PC-3 (cell line): ENCODE measurements at places on chromosomes 13 and 19.

- no peak for DNase-seq
Observed at GRCh38 chr19:10615429-10616023, 9.8 kb upstream of the SLC44A2 start.

DNA sequence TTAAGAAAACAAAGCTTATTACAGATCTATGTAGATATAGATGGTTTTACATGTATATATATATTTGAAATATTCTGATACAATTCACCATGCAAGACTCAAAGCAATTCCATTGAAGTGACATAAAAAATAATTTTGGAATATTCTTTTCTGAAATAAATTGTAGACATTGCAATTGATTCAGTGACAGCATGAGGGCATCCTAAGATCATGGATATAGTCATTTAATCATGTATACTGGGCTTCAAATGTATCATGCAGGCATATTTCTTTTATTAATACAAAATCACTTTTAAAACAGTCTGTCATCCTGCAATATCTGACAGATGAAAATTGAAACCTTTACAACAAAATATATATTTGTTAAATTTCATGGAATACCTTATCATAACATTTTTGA is 286.7 kb upstream of the SLITRK6 start:
- peak; percentile 13 for DNase-seq

GRCh38 chr19:54661846-54662481 is 821 bp upstream of the LILRB4 start:
- no peak for DNase-seq

DNA sequence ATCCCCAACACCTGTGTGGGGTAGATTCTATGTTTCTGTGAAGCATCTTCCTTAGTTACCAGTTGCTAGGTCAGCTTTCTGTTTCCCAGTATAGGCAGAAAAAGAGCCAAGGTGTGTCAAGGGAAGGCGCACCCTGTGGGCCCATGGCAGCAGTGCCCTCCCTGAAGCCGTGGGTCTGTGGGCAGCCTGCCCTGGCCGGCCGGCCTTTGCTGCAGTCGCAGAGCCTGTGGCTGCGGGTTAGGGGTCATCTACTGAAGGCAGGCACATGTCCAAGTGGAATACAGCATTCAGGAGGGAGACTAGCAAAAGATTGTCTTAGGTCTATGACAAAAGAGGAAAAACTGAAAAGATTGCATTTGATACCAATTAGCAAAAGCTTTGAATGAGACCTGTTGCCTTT is 214.0 kb downstream of the IRS2 start:
- no peak for DNase-seq

GRCh38 chr13:99548448-99548847 is 47.2 kb downstream of the TM9SF2 start:
- DNase-seq: no peak

- DNase-seq: no peak
Observed at GRCh38 chr13:103908911-103909310, 842.7 kb upstream of the SLC10A2 start.

DNA sequence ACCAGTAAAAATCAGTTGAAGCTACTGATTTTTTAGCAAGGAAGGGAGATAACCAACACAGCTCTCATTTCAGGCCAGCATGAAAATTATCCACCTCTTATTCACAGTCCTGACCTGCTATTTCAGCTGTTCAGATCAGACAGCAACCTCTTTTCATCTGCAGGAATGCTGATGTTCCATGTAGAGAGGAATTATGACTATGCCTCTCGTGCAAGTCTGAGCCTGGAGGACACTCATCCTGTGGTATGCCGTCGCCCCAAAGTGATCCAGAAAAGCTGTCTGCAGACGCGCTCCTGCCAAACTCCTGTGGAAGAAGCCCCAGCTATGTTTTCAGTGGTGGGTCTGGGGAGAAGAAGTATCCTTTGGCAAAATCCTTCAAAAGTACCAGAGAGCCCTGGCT is 563.5 kb upstream of the SLITRK1 start:
- no peak for DNase-seq

DNA sequence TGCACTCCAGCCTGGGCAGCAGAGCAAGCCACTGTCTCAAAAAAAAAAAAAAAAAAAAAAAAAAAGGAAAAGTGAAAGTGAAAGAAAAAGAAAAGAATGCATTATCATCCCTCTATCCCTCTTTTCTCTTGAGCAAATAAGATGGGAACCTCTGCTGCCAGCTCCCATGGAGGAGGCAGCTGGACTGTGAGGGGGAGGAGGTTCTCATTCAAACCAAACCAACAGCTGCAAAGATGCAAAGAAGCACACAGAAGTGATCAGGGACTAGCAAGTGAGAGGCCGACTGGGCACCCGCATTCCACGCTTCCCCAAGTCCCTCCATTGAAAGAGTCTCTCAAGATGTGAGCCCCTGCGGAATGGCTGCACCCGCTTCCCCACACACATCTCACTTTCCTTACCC is 63.5 kb downstream of the TSHZ3 start:
- no peak for DNase-seq

DNA sequence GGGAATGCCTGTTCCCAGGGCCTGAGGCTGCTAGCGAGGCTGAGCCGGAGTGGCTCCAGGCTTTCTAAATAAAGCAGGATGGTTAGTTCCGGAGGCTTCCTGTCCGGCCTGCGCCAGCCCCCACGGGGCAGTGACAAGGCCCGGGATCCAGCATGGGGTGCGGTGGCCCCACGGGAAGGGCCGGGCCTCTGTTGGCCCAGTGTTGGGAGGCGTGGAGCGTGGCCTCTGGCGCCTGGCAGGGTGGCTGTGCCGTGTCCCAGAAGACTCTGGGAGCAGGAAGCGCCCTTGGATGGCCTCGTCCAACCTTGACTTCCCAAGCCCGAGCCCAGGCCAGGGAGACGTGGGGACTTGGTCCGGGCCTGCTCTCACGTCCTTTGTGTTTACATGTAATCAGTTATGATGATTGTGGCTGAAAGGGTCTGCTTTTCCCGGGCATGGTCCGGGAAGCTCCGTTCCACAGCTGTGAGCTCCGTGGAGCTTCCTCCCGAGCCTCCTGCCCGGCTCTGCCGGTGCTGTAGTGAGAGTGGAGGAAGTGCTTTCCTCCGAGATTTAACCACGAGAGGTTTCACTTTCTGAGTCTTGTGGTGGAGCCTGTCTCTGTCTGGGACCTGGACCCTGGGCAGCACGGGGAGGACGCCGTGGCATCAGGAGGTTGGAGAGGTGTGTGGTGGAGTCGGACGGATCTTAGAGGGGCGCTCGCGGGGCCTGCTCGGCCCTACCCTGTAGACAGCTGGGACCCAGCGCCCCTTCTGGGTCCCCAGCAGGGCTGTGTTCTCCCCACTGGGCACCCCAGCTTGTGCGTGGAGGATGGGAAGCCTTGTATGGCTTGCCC is 4.6 kb downstream of the GNA11 start:
- no peak for DNase-seq

DNA sequence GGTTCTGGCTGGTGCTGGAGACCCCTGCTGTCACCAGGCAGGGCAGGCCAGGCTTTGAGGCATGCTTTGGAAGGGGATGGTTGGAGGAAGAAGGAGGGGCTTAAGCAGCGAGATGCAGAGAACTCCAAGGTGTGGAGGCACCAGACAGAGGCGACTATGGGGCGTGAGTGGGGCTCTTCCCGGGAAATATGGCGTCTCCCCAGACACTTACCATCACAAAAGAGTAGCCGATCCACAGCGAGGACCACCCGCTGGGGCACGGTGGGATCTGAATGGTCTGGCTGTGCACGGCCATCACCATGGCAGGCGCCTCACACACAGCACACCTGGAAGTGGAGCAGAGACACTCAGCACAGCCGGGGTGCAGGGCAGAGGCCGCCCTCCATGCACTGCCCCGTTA is 151.9 kb downstream of the COL4A1 start:
- no peak for DNase-seq

DNA sequence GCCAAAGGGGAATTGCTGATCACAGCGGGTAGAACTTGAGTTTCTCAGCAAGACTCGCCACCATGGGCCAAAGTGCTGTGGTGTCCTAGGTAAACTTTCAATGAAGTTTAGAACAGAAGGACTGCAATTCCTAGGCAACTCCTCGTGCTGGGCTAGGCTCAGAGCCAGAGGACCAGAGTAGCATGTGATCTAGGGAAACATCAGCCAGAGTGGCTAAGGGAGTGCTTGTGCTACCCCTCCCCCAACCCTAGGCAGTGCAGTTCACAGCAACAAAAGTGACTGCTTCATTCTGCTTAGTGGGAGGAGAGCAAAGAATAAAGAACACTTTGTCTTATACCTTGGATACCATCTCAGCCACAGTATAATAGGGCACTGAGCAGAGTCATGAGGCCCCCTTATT is 1658.6 kb upstream of the MIR17HG start:
- no peak for DNase-seq

DNA sequence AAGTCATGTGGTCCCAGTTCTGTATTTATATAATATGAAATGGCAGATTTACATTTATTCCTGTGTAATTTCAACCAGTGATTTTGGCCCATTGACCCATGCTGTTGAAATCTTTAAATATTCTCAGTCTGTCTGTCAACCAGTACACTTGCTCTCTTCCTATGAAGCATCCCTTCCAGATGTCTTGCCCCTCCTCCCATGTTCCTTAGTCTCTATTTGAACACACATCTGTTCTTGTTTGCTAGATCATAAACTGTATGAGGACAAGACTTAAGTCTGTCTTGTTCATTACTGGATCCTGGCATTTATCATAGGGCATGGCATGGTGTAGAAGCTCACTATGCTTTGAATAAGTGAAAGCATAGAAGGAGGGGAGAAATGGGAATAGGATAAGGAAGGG is 34.9 kb downstream of the STARD13 start:
- no peak for DNase-seq

DNA sequence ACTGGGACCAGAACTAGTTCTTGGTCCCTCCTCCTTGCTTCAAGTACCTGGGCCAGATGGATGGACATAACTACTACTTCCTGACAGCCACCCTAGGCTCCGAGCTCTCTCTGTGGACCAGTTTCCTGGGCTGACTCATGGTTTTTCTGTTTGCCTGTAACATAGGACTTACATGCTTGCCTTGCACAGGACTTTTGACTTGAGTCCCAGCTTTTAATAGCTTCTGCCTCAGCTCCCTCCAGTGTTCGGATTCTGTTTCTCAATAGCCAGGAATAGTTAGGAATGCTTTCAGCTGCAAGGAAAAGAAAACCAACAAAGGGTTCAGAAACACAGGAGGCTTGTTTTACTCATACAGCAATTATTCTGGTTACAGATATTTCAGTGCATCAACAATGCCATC is 405.9 kb downstream of the ZNF536 start:
- no peak for DNase-seq

DNA sequence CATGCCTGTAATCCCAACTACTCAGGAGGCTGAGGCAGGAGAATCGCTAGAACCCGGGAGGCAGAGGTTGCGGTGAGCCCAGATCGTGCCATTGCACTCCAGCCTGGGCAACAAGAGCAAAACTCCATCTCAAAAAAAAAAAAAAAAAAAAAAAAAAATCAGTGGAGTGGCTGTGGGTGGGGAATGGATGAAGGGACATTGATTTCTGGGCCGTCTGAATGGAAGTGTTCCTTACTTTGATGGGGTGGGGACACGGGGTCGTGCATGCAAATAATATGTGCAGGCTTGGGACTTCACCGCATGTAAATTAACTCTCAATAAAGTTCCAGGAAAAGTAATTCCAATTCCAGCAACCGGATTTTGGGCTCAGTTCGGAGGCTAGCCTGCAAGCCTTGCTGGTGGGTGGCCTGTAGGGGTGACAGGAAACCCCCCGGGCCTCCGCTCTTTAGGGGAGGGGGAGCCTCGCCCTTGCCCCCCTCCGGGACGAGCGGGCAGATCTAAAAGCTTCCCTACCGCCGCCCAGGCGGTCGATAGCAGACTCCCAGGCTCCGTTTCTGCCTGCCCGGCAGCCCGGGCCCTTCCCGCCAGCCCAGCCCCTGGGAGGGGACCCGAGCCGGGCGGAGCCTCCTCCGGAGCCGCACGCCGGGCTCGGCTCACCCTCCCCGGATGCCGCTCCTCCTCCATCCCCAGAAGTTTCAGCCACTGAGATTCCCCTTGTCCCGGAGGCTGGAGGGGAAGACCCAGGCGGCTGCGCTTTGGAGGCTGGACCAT is 48.0 kb upstream of the ADGRE5 start:
- peak; percentile 56 for DNase-seq

DNA sequence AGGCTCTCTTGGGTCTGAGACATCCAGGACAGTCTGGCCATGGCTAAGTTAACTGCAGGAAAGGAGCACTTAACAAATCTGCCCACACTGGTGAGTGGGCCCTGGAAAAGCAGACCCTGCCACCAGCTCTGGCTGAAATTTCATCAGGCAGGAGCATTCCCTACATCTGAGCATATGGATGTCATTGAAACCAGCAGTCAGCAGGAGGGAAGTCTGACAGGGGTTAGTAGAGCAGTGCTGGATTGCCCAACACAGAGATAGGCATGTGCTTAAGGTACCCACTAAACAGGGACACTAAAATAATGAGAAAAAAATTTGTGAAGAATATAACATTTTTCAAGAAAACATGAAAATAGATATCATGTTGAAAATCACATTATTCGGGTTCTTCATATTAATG is 13.6 kb upstream of the ACOD1 start:
- no peak for DNase-seq

- DNase-seq: no peak
Observed at GRCh38 chr19:7883105-7883504, 5.2 kb upstream of the LRRC8E start.

DNA sequence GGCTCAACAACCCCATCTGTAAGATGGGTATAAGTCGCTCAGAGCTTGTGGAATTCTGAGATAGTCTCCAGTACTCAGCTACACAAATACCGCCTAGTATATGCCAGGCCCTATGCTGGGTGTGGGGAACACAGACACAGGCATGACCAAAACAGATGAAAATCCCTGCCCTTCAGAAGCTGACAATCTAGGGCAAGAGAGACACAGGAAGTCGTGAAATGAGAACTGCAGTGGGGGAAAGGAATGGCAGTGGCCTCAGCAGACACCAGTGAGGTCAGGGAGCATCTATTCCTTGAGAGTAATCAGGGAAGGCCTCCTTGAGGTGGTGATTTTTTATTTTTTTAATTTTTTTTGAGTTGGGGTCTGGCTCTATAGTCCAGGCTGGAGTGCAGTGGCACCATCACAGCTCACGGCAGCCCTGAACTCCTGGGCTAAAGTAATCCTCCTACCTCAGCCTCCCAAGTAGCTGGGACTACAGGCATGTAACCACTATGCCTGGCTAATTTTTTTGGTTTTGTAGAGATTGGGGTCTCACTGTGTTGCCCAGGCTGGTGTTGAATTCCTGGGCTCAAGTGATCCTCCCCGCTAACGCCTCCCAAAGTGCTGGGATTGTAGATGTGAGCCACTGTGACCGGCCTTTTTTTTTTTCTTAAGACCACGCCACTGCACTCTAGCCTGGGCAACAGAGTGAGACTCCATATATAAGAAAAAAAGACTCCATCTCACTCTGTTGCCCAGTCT is 3.2 kb downstream of the TMIGD2 start:
- DNase-seq: no peak

DNA sequence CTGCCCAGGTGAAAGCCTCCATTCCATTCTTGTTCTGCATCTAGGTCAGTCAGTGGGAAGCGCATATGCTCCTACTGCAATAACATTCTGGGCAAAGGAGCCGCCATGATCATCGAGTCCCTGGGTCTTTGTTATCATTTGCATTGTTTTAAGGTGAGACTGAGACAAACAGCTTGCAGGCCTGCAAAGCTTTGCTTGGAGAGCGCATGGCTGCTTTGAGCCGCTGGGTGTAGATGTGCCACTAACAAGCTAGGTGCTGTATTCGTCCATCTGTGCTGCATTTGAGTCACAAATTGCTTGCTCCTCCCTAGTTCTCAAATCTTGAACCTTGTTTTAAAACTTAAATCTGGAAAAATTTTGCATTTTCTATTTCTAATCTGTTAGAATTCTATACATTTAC is 219.1 kb downstream of the LMO7 start:
- DNase-seq: no peak

- peak; percentile 86 for DNase-seq
Observed at GRCh38 chr13:24995225-24995804, 100.6 kb upstream of the PABPC3 start.

- DNase-seq: no peak
Observed at GRCh38 chr13:103487841-103488240, 421.6 kb upstream of the SLC10A2 start.
